ENCODE measurements at places on chromosomes 3 and 15.
A peak's percentile ranks its signal among the peaks of the same experiment; 100 is the strongest.

- H3K27me3 ChIP-seq: no peaks in the 10 kb centered on the region
- H3K4me1 ChIP-seq: no peaks in the 10 kb centered on the region
- no peak overlapping the region for H3K27ac ChIP-seq
- no peak overlapping the region for H3K4me3 ChIP-seq
- H3K36me3 ChIP-seq: no peaks in the 10 kb centered on the region
These were observed 530.8 kb downstream of the DIPK2A start for GRCh38 chr3:144502402-144502801.

DNA sequence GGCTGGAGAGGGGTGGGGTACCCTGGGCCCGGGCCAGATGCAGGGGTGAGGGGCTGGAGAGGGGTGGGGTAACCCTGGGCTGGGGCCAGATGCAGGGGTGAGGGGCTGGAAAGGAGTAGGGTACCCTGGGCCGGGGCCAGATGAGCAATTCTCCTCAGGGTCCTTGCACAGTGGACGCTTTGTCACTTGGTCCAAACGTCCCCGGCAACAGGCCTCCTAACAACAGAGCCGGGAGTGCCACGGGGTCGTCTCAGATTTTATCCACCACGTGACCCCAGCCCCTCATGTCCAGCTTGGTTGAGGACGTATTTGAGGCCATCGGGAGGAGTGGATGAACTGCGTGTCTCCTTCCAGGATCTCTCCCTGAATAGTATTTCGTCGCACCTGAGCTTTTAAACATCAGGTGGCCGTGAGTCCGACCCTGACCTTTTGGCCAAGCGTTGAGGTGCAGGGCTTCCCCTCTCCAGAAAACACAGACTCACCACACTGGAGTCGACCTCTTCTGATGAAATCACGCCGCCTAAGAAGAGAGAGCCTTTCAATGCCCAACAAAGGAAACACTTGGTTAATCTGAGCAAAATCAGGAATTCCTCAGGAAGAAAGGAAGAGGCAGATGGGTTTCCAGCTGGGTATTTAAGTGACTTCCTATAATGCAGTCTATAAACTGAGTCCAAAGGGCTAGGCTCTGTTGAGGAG, 12.8 kb upstream of the LRRC15 start:
- no peak overlapping the region for H3K4me3 ChIP-seq
- peak; percentile 45 for DNase-seq
- no peaks in the 10 kb centered on the region for H3K36me3 ChIP-seq
- no peaks in the 10 kb centered on the region for H3K27me3 ChIP-seq
- H3K4me1 ChIP-seq: no peaks in the 10 kb centered on the region

DNA sequence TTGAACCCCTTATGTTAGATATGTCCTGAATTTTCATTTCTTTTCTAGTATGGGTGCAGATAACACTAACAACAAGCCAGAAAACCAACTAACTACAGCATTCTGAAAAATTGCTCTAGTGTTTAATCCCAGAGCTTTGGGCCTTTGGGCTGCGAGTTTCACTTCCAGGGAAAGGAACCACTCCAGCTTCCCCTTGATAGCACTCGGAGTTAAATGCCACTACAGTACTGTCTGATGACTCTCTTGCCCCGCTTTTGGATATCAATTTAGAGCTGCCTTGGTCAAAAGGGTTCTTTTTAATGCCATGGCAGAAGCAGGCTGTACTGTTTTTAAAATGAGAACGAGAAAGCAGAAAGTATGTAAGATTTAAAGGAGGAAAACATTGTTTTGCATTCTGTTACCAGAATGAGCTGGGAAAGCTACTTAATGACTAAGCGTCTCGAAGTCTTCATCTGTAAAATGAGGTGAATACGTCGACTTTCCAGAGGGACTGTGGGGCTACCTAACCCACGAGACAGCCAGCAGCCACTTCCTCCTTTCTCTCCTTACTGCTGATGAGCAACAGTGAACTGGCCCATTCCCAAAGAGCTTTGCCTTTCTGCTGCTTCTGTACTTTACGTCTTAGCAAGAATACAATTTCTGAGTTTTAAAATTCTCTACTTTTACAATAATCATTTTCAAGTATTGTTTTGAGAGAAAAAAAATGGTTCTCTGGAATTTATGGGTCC, 299.3 kb upstream of the LYSMD4 start:
- H3K4me3 ChIP-seq: no peak overlapping the region
- H3K27me3 ChIP-seq: no peaks in the 10 kb centered on the region
- no peaks in the 10 kb centered on the region for H3K36me3 ChIP-seq
- DNase-seq: no peak
- no peak overlapping the region for H3K27ac ChIP-seq

DNA sequence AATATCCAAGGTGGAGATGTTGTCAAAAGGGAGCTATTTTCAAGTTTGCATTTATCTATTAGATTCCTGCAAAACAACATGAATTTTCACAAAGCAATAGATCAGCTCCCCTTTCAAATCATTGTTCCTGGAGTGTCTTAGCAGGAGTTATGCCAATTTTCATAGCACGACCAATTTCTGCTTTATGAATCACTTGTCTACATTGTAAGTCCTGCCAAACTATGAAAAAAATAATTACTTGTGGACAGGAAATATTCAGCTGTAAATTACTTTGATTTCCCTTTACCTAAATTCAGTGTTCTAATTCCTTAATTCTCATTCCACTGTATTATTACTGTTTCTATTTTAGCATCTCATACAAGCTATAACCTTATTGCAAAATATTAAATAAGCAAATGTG, 1289.6 kb downstream of the NSUN3 start:
- no peak for DNase-seq
- H3K36me3 ChIP-seq: no peaks in the 10 kb centered on the region
- peaks cover 5% of the 10 kb centered on the region for H3K4me1 ChIP-seq
- no peak overlapping the region for H3K4me3 ChIP-seq

DNA sequence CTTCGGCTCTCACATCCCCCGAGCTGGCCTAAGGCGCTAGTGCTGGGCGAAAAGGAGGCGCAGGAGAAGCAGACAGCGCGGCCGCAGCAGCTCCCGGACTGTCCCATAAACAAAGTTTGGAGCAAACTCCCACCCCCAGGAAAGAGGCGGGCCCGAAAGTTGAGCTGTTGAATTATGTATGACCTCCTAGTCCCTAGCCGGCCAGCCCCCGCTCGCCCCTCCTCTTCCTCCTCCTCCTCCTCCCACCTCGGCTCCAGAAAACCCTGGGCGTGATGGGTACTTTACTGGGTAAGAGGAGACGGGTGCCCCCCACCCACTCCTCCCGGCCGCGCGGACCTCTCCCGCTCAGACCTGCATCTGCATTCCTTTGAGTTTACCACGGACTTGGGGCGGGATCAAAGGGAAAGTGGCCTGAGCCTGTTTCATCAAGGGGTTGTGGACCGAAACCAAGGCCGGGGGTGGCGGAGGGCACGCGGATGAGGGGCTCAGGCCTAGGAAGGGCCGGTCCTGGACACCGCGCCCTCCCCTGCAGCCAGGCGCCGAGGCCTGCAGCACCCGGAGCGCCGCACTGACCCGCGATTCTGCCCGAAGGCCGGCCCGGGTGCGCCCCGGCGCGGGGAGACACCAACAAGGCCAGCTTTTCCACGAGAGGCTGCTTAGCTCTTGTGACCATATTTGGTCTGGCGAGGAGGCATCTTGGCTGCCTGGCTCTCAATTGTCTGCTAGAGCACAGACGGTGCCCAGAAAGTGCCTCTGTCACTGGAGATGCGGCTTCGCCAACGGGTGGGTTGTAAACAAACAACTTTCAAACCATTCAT, at the start of gene WWTR1:
WWTR1 (minus strand) TSS at position 100 of the 818 bp plus-strand sequence. CDS start 719 bp downstream, outside the sequence.
- DNase-seq: peak; percentile 88
- H3K27me3 ChIP-seq: peaks cover 5% of the 10 kb centered on the region
- H3K36me3 ChIP-seq: no peaks in the 10 kb centered on the region
- H3K4me3 ChIP-seq: peak within 1 kb of the TSS; percentile 53

DNA sequence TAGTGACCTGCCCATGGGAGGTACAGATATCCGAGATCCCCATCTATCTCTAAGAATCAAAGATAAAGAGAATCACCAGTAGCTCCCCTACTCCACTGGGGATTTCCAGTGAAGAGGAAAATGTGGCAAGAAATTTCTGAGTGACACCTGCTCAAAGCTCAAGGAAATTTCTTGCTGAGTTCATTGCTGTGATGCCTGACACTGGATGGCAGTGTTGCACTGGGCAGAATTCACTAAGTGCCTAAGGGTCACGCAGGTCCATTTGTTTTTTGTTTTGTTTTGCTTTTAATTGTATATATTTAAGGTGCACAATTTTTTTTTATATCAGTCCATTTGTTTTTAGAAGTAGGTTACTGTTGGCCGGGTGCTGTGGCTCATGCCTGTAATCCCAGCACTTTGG, 109.5 kb upstream of the KCNAB1 start:
- H3K36me3 ChIP-seq: no peaks in the 10 kb centered on the region
- H3K27me3 ChIP-seq: no peaks in the 10 kb centered on the region
- H3K4me1 ChIP-seq: no peaks in the 10 kb centered on the region
- H3K4me3 ChIP-seq: no peak overlapping the region
- DNase-seq: no peak
- no peak overlapping the region for H3K27ac ChIP-seq

DNA sequence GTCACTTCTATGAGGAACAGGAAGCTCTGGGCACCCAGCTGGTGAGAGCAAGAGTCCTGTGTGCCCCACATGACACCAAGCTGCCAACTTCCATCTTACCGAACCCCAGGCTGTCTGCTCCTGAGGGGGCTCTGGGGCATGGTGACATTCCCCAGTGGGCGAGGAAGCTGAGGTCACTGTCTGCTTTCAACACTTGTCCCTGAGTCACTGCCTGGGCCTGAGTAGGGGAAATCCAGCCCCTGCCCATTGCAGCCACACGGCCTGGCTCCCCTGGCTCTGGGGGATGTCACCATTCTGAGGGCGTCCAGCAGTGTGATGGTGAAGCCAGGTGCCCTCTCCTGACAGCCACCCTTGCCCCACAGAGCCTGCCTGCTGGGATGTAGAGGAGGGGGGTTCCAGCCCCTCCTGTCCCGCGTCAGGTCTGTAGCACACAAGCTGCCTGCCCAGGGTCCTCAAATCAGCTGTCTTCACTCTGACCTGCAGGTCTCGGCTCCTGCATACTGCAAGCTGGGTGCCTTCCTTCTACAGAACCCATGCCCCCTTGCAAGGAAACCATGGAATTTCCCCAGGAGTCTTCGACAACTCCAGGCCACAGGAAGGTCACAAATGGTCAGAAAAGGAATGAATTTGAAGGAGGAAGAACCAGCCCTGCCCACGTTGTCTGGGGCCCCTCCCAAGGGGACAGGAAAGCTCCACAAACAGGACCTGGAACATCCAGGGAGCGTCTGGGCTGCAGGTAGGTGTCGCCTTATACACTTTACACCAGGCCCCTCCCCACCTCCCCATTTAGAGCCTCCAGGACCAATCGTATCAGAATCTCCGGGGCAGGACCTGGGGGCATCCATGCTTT, 69.9 kb upstream of the GATM start:
- no peak for DNase-seq
- no peak overlapping the region for H3K27ac ChIP-seq
- H3K4me1 ChIP-seq: no peaks in the 10 kb centered on the region

DNA sequence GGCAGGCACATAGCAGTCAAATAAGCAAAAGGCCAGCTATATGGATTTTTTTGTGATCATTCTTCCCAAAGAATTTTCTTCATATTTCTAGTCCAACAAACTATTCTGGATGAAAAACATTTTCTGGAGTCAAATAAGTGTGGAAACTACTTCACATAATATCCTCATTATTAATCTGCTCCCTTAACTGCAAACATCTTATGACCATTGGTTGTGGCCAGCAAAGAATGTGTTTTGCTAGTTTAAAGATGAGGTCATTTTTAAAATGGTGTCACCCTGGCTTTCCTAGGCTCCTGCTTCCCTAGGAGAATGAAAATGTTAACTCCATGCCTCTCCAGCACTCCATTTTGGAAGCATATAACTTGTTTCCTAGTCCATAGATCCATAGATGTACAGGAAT, 118.8 kb downstream of the SST start:
- no peaks in the 10 kb centered on the region for H3K4me1 ChIP-seq
- H3K4me3 ChIP-seq: no peak overlapping the region
- H3K27ac ChIP-seq: no peak overlapping the region
- no peaks in the 10 kb centered on the region for H3K36me3 ChIP-seq
- no peaks in the 10 kb centered on the region for H3K27me3 ChIP-seq

GRCh38 chr3:30297112-30297511, 309.3 kb upstream of the TGFBR2 start:
- no peaks in the 10 kb centered on the region for H3K27me3 ChIP-seq
- no peak for DNase-seq
- H3K27ac ChIP-seq: no peak overlapping the region

DNA sequence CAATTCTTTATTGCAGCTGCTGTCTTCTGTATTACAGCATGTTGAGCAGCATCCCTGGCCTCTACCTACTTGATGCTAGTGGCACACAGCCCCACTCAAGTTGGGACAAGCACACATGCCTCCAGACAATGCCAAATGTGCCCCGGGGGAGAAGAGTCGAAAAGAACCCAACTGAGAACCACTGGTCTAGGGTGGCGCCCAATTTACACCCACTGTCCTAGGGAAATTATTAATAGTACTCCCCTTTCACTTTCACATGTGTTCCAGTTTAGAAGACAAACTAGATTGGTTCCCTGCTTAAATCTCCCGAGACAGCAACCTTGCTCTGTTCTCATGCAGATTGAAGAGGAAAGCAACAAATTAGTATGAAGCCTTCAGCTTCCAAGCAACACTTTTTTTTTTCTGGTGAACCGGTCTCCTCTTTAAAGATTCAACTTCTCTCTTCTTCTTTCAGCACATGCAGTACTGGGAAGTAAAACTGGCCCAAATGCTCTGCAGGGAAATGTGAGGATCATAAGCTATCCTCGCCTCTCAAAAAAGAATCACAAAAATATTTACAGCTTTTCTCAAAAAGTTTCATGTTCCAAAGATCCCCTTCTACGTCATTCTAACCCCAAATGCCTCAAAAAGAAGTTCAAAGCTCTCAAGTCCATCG, 823.9 kb upstream of the CFAP20DC start:
- H3K27me3 ChIP-seq: no peaks in the 10 kb centered on the region
- no peak for DNase-seq
- no peak overlapping the region for H3K4me3 ChIP-seq
- H3K4me1 ChIP-seq: no peaks in the 10 kb centered on the region
- H3K36me3 ChIP-seq: no peaks in the 10 kb centered on the region

DNA sequence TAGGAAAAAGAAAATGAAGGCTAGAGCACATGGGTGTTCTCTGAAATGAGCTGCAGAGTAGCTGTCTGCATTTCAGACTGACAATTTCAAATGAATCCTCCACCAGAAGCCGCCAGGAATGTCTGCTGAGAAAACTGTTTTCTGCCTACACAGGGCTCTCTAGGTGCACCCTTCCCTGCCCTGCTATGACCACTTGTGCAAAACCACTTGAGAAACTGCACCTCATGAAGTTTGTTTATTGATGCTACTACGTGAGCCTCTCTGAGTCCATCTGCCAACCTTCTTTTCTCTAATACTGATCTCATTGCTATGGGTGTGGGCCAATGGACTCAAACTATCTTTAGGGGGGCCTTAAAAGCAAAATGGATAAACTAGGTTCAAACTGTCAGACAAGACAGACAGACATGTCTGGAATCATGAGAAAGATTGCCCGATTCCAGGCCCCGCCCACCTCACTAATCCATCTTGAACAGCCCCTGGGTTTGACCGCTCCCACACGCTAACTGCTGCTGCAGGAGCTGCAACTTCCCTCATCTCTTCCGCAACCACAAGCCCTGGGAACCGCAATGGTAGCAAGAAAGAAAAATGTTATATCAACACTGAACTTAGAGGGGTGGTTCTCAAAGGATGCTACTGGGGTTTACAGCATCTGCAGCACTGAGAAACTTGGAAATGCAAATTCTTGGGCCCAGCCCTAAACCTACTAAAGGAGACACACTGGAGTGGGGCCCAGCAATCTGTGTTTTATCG, 9.0 kb upstream of the CD47 start:
- no peak overlapping the region for H3K27ac ChIP-seq
- H3K36me3 ChIP-seq: no peaks in the 10 kb centered on the region
- no peak overlapping the region for H3K4me3 ChIP-seq
- H3K4me1 ChIP-seq: no peaks in the 10 kb centered on the region
- H3K27me3 ChIP-seq: no peaks in the 10 kb centered on the region
- no peak for DNase-seq

GRCh38 chr3:69108811-69109210, 13.6 kb downstream of the LMOD3 start:
- peaks cover 3% of the 10 kb centered on the region for H3K4me1 ChIP-seq
- H3K4me3 ChIP-seq: no peak overlapping the region
- no peak for DNase-seq
